ENCODE measurements at places on chromosomes 11 and 22.

GRCh38 chr22:21754523-21754922, 18.9 kb upstream of the YPEL1 start:
- peak; percentile 96 for DNase-seq

GRCh38 chr11:8038811-8039529, 42.0 kb upstream of the TUB start:
- no peak for DNase-seq

GRCh38 chr22:43288378-43288777, 54.8 kb downstream of the SCUBE1 start:
- DNase-seq, result no peak

DNA sequence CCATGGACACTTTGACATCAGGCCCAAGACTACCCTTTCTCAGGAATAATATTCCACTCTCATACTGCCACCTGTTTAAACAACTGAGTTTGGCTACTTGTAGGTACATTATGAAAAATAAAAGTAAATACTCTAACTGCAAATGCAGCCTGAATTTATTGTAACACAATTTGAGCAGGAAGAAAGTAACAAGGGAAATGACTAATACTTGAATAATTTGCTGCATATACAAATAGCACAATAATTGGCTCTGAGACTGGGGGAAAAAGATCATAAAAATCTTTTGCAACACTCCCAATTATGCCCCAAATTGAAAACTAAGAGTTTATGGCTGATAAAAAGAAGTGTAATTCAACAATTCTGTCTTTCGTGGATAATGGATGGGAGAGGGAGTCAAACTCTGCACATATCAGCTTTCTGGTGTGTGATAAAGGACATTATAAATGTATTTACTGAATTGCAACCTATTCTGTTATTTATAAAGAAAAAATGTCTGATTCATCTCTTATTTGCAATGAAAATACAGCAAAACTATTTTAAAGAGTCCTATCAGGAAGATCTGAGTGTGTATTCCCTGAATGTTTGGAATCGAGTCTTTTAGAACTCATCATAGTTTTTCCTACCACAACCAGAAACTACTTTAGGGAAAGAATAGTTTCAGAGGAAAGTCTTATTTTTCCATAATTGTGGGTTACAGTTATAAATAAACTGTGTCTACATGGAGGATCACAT, 359.0 kb downstream of the JRKL start:
- DNase-seq, result no peak

GRCh38 chr11:56331861-56332491, 13.9 kb upstream of the OR8K1 start:
- no peak for DNase-seq

DNA sequence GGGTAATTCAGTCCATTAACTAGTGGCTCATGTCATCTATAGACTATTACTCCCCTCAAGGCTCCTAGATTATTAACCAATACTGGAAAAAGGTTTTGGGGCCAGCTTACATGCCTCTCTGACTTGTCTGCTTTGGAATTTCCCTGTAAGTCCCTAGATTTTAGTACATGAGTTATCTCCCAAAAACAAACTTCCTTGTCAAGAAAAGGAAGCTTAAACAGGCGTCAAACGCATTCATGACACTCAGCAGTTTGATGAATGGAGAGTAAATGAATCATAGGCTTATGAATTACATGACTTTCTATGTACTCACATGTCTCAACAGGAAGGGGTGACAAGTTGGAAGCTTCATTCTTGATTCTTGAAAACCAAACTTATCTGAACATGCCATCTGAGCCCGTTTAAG, 70.8 kb downstream of the BLID start:
- peak; percentile 23 for DNase-seq

Data from hematopoietic multipotent progenitor cell treated with erythropoietin and hydrocortisone succinate and interleukin-3 and kit ligand, for 4 days (in vitro differentiated cells).